ENCODE measurements at places on chromosomes 11 and 22.

- no peak for DNase-seq
Measured at GRCh38 chr11:62713343-62713742, 5.9 kb downstream of the GNG3 start.

- DNase-seq: no peak
Measured at GRCh38 chr11:94588366-94588942, 21.3 kb downstream of the PIWIL4 start.

GRCh38 chr11:96095884-96096303 lies 172.0 kb upstream of the MTMR2 start:
- DNase-seq: no peak

DNA sequence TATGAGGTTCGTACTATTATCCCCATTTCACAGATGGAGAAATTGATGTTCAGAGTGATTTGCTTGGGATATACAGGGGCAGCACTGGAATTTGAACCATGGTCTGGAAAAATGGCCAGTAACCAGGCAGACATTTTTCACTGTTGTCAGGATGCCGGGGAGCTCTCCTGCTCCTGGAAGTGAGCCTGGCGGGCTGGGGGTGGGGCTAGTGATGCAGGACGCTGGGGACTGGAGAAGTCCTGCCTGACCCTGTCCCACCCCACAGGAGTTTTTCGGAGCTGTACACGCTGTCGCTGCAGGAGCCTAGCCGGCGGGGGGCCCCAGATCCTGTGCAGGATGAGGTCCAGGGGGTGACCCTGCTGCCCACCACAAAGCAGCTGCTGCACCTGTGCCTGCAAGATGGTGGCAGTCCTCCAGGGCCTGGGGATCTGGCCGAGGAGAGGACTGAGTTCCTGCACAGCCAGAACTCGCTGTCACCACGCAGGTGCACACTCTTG lies 11.1 kb downstream of the SIPA1 start:
- DNase-seq: no peak

GRCh38 chr22:31085928-31086327 lies 4.8 kb downstream of the SMTN start:
- DNase-seq: no peak

GRCh38 chr11:44889266-44889665 lies 61.4 kb downstream of the TP53I11 start:
- no peak for DNase-seq

DNA sequence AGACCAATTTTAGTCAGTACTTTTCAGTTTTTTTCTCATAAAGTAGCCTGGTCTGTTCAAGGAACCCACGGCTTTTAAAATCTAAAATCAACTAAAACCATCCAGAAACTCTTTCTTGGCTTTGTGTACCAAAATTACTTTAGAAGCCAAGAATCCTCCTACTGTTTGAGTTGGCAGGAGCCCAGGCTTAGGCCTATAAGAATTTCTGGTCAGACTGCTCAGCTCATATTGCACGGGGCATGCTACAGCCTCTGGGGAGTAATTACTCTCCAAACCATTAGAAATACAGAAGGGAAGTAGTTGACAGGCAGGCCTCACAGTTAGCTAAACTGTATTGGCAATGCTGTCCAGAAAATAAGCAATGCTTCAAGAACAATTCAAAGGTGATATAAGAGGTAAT lies 1862.9 kb upstream of the RAG2 start:
- DNase-seq: peak; percentile 65

DNA sequence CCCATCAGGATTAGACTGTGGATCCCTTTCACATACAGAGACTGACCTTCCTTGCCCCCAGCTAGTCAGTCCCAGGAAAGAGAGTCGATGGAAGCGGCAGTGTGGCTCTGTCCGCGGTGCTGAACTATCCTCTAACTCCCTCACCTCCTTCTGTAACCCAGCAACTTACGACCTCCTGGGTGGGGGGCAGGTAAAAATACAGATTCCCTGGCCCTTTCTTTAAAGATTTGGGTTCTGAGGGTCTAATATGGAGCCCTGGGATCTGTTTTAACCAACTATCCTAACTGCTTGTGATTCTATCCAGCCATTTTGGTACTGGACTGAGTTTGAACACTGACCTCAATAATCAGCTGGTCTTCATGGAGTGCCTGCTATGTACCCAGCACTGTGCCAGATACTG lies 23.2 kb downstream of the MFNG start:
- DNase-seq: no peak

GRCh38 chr11:103413266-103413888 lies 304.2 kb downstream of the DYNC2H1 start:
- no peak for DNase-seq
